ENCODE measurements at places on chromosomes 7 and 10. TPM values are rescaled to one million over a fixed set of nuclear protein-coding genes. Genes with fewer than 3 reads are reported as not detected.

The VPS37D gene
- total RNA-seq = 3.2 TPM

- DNase-seq = no peak
These were observed 315.7 kb downstream of the NRG3 start for GRCh38 chr10:82190432-82191260.

DNA sequence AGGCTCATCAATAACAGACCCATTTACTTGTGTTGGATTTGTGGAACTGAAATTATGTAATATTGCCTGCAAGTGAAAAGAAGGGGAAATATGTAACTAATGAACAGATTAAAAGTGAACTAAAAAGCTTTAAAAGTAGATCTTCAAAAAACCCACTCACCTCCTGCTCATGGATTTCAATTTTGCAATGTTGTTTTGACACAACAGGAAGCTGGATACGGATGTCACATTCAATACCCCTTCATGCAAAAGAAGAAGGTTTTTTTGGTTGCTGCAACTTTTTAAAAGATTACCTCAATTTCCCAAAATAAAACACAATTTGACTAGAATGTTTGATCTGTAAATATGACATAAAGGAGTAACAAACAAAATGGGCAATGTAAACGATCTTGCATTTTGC is 3.3 kb downstream of the MKI67 start:
- DNase-seq = no peak

- no peak for DNase-seq
These were observed 172.4 kb downstream of the NPSR1 start for GRCh38 chr7:34830390-34830789.

DNA sequence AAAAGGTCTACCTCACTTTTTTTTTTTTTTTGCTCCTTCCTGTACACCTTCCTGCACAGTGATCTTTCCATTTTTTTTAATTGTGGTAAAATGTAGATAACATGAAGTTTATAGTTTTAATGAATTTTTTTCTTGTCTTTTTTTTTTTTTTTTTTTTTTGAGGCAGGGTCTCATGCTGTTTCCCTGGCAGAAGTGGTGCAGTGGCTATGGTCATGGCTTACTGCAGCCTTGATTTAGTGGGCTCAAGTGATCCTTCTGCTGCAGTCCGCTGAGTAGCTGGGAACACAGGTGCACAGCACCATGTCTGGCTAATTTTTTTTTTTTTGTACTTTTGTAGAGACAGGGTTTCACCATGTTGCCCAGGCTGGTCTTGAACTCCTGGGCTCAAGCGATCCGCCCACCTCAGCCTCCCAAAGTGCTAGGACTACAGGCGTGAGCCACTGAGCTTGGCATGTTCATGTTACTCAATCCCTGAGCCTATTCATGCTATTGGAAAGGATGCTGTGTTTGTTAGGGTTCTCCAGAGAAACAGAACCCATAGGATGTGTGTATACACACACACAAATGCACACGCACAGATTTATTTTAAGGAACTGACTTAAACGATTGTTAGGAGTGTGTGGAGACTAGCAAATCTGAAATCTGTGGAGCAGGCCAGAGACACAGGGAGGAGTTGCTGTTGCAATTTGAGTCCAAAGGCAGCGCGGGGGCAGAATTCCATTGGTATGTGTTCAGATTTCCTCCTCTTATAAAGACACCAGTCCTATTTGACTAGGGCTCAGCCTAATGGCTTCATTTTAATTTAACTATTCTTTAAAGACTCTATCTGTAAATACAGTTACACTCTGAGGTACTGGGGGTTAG is 29.1 kb downstream of the GALNT11 start:
- peak; percentile 55 for DNase-seq
